SJCRH30 (cell line): ENCODE measurements at places on chromosomes 3 and 15. TPM values are rescaled to one million over a fixed set of nuclear protein-coding genes. Genes with fewer than 3 reads are reported as not detected.

DNA sequence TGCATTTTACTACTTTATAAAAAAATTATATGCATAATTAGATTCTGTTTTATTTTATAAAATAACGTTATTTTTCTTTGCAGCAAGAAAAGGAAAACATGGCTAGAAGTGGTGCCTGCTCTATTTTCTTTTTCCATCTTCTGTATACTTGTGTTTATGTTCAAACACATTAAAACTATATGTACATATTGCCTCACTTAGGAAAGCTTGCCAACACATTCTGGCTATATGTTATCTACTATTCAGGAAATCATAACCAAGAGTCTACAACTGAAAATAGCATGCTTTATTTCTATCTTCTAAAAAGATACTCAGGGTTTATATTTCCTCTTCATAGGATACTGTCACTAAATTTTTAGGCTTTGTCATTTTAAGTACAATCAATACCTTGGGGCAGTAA is 90.2 kb upstream of the KCNMB2 start:
- no peak for DNase-seq

Gene PAK6
- total RNA-seq = not detected in 2 replicates

GRCh38 chr3:127390365-127391025 is 102.6 kb upstream of the PRR20G start:
- DNase-seq = no peak

GRCh38 chr15:70320077-70320476 is 222.4 kb upstream of the TLE3 start:
- no peak for DNase-seq

GRCh38 chr15:52804526-52805081 is 14.5 kb upstream of the ONECUT1 start:
- no peak for DNase-seq

- DNase-seq = no peak
Measured at GRCh38 chr3:127440384-127440783, 150.1 kb downstream of the TPRA1 start.
